ENCODE measurements at places on chromosomes 2 and 18. TPM values are rescaled to one million over a fixed set of nuclear protein-coding genes. Genes with fewer than 3 reads are reported as not detected.

Gene GALNT14
- total RNA-seq, result 9.7 TPM

Gene CYP20A1
- total RNA-seq, result 17.1 TPM

DNA sequence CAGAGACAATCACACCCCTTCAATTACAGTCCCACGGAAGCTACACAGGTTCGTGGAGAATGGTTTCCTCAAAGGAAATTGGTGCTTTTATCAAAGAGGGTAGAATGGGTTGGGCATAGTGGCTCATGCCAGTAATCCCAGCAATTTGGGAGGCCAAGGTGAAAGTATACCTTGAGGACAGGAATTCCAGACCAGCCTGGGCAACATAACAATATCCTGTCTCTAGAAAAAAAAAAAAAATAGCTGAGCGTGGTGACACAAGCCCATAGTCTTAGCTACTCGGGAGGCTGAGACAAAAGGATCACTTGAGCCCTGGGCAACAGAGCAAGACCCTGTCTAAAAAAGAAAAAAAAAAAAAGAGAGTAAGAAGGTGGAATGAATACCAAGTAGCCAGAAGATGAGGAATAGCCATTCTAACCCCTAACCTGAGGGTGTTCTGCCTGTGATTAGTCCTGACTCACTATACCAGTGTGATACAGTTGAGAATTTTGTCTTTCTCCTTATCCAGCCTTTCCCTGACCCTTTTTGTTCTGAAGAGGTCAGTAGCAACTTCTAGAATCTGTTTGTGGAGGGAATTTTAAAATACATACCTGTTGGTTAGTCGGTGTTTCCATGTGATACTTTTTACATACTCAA, 283.2 kb downstream of the MREG start:
- H3K4me1 ChIP-seq, result no peaks in the 10 kb centered on the region
- H3K27ac ChIP-seq, result no peak overlapping the region
- H3K36me3 ChIP-seq, result no peaks in the 10 kb centered on the region
- no peak overlapping the region for H3K4me3 ChIP-seq

- H3K27me3 ChIP-seq, result no peaks in the 10 kb centered on the region
- H3K4me1 ChIP-seq, result no peaks in the 10 kb centered on the region
- no peaks in the 10 kb centered on the region for H3K36me3 ChIP-seq
- no peak overlapping the region for H3K27ac ChIP-seq
- peak; percentile 29 for DNase-seq
Measured at GRCh38 chr2:210399440-210400041, 77.0 kb downstream of the LANCL1 start.

Gene SULT1C2
- not detected for total RNA-seq

Gene REG1B
- total RNA-seq, result not detected

DNA sequence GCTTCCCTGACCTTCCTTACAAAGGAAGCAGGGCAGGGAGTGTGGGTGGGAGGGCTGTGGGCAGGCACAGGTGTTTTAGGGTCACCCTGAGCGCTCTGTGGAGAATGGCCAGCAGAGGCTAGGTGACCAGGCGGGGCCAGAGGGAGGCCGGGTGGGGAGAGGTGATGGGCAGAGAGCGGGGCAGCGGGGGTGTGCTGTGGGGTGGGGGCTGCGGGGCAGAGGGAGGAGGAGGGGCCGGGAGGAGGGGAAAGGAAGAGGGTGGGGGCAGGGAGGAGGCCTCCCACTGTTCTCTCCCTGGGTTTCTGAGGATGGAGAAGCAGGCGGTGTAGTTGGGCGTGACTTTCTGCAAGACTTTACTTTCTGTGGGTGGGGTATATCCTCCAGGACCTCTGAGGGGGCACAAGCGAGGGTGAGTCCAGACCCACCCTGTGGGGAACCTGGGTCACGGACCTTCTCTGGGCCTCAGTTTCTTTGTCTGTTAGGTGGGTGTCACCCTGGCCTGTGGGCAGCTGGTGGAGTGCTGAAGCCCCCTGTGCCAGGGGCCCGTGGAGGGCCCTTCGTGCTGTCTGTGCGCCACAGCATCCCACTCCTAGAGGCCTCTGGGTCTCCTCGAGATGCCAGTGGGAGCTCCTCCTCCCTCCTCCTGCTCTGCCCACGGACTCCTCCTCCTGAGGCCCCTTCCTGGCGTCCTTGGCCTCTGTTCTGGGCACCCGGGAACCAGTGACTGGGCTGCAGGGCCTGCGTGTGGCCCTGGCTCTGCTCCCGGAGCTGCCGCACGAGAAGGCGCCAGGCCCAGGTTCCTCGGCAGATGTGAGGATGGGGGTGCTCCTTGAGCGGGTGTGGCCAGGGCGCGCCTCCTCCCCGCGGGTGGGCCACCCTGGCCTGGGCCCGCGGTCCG, 6.3 kb upstream of the NEU4 start:
- peak overlapping the region; percentile 98 for H3K27ac ChIP-seq
- no peaks in the 10 kb centered on the region for H3K36me3 ChIP-seq
- H3K4me3 ChIP-seq, result peak overlapping the region; percentile 56
- no peak for DNase-seq

GRCh38 chr18:59835605-59836379, 64.0 kb upstream of the PMAIP1 start:
- H3K27ac ChIP-seq, result no peak overlapping the region
- no peaks in the 10 kb centered on the region for H3K4me1 ChIP-seq
- no peaks in the 10 kb centered on the region for H3K27me3 ChIP-seq
- no peaks in the 10 kb centered on the region for H3K36me3 ChIP-seq
- no peak overlapping the region for H3K4me3 ChIP-seq

GRCh38 chr2:205827809-205828365, 145.6 kb downstream of the NRP2 start:
- H3K27ac ChIP-seq, result no peak overlapping the region
- no peak for DNase-seq

DNA sequence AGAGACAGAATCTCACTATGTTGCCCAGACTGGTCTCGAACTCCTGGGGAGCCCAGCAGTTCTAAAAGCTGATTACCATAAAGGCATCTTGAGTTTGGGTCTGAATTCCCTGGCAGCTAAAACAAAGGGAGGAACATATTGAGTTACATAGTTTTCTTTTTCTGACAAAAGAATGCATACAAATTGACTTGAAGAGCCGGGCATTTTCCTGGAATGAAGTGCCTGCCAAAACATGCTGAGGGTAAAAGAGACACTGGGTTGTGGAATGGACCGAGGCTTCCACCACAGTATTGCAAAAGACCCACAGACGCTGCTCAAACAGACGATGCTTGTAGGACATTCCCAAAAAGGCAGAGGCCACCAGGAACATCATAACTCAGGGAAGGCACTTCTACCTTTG, 35.1 kb upstream of the ROCK2 start:
- peaks cover 14% of the 10 kb centered on the region for H3K4me1 ChIP-seq
- no peaks in the 10 kb centered on the region for H3K27me3 ChIP-seq
- H3K36me3 ChIP-seq, result no peaks in the 10 kb centered on the region

- H3K27me3 ChIP-seq, result no peaks in the 10 kb centered on the region
- H3K27ac ChIP-seq, result no peak overlapping the region
- no peaks in the 10 kb centered on the region for H3K36me3 ChIP-seq
- no peak overlapping the region for H3K4me3 ChIP-seq
Measured at GRCh38 chr2:235976956-235977355, 191.2 kb downstream of the GBX2 start.

Gene HES6
- total RNA-seq, result 26.9 TPM

DNA sequence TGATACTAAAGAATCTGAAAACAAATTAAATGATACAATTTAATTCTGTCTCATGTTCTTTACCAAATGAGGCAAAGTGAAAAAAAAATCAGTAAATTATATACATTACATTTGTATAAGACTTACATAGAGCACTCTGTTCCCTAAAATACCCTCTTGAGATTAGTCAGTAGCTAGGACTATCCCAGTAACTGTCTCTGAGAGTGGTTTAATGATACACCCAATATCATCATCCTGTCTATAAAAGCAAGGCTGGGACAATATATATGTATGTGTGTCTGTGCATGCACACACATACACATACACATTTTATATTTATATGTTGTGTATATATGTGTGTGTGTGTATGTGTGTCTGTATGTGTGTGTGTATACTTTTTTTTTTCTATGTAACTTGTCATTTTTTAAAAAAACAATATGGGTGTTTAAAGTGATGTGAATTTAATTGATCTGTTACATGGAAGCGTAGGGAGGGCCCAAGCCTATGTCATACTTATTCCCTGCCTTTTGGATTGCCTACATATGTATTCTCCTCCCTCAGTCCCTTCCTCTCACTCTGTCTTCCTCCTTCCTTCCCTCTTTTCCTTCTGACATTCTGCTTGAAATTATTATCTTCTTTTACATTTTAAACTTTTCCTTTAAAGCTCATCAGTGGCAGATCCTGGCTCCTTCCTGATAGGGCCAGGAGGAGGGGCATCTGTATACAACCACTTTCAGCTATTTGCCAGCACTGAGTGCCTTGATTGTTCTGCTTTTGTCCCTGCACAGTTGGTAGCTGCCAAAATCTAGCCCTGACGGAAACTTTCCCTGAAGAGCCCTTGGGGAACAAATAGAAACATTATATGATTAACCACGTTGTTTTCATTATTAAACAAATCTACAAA, 6.8 kb downstream of the ASXL3 start:
- H3K4me1 ChIP-seq, result no peaks in the 10 kb centered on the region
- H3K36me3 ChIP-seq, result no peaks in the 10 kb centered on the region
- no peak overlapping the region for H3K4me3 ChIP-seq
- DNase-seq, result no peak

DNA sequence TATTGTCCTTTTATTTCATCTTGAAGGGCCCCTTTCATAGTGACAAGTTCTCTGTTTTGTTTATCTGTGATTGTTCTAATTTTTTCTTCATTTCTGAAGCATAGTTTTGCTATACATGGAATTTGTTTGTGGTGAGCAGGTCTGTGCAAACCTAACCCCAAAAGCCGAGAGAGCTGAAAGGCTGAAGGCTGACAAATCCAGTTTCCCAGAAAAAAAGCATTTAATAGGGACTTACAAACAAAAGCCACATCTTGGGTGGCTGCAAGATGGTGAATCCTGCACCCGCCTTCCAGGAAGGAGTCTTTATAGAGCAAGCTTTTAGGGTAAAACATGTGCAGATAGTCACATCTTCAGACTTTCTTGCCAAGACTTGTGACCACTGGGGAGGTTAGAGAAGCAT, 473.4 kb upstream of the TRIB2 start:
- no peaks in the 10 kb centered on the region for H3K4me1 ChIP-seq
- no peaks in the 10 kb centered on the region for H3K27me3 ChIP-seq
- no peak overlapping the region for H3K27ac ChIP-seq
- DNase-seq, result no peak
- H3K36me3 ChIP-seq, result no peaks in the 10 kb centered on the region
- H3K4me3 ChIP-seq, result no peak overlapping the region

GRCh38 chr2:172826522-172826921, 90.9 kb downstream of the RAPGEF4 start:
- H3K36me3 ChIP-seq, result no peaks in the 10 kb centered on the region
- no peak overlapping the region for H3K4me3 ChIP-seq
- no peak for DNase-seq
- no peaks in the 10 kb centered on the region for H3K4me1 ChIP-seq

- H3K27me3 ChIP-seq, result peaks cover 41% of the 10 kb centered on the region
- H3K4me3 ChIP-seq, result no peak overlapping the region
- H3K4me1 ChIP-seq, result no peaks in the 10 kb centered on the region
- H3K27ac ChIP-seq, result no peak overlapping the region
Measured at GRCh38 chr18:24725644-24726415, 265.4 kb downstream of the HRH4 start.

- H3K27me3 ChIP-seq, result no peaks in the 10 kb centered on the region
- peak overlapping the region; percentile 92 for H3K4me3 ChIP-seq
- peaks cover 6% of the 10 kb centered on the region for H3K36me3 ChIP-seq
- peak overlapping the region; percentile 92 for H3K27ac ChIP-seq
- DNase-seq, result peak; percentile 52
Measured at GRCh38 chr2:74457129-74457548, 1.1 kb upstream of the WBP1 start.

Gene CAPN14
- 0.13 TPM for total RNA-seq

DNA sequence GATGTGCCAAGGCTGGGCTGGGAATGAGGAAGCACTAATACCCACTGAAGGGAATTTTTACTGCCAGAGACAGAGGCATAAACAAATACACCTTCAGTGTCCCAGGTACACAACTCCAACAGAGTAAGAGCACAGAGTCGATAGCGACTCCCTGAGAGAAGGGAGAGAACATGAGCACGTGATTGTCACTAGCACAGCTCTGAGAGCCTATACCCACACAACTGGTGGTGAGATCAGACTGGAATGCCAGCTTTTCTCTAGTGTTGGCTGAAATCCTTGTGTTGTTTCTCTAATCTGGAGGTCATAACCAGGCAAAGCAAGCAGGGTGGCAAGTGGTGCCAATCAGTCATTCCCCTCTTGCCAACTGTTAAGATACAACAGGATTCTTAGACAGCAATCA, 377.2 kb downstream of the CNTNAP5 start:
- H3K36me3 ChIP-seq, result no peaks in the 10 kb centered on the region
- no peaks in the 10 kb centered on the region for H3K4me1 ChIP-seq
- DNase-seq, result no peak

DNA sequence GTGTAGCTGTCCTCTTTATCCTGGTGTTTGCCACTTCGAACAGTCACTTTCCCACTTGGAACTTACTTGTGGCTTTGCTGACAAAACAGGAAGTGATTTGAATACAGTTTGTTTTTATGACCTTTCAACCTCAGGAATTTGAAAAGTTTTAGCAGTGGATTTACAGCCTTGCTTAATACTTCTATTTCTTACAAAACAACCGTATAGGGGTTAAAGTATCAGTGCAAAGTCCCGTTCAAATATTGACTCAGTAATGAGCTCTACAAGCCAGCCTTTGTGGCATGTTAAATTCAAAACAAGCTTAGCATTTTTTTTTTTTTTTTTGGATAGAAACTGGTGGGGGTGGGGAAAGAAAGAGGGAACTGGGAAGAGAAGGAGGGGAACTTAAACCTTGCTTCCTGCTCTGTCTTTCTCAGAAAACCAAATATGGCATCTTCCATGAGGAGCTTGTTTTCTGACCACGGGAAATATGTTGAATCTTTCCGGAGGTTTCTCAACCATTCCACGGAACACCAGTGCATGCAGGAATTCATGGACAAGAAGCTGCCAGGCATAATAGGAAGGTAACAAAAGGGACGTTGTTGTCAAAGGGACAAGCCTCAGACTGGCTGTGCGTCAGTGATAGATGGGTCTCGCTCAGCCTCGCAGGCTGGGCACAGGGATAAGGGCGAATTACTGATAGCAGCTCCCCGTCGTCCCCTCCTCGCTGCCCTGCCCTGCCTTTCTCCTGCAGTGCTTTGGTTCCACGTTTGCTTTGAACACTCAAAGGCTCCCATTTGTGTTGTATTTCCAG, at the start of gene HNMT:
HNMT (plus strand) TSS at position 408 of the 793 bp plus-strand sequence; CDS start at position 427, 19 bp downstream.
- no peaks in the 10 kb centered on the region for H3K27me3 ChIP-seq
- peak; percentile 17 for DNase-seq
- H3K4me3 ChIP-seq, result no peak within 1 kb of the TSS
- peaks cover 11% of the 10 kb centered on the region for H3K4me1 ChIP-seq

DNA sequence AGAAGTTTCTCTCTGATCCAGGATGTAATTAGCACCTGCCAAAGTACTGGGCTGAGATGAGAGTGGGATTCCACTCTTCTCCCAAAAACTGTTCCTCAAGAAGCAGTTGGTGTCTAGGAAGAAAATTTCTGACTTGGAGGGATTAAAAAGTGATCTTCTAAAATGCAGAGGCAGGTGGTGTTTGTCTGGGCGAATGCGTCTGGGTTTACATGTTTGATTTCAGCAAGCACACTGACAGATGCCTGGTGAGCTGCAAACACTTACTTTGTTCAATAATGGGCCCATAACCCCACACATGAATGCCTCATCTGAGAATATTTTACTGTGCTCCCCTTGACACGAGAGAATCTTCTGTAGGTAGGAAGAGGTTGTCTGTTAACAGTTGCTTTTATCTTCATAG, 24.3 kb upstream of the KCNF1 start:
- H3K4me3 ChIP-seq, result no peak overlapping the region
- DNase-seq, result no peak
- no peak overlapping the region for H3K27ac ChIP-seq
- H3K36me3 ChIP-seq, result no peaks in the 10 kb centered on the region
- H3K27me3 ChIP-seq, result no peaks in the 10 kb centered on the region
- H3K4me1 ChIP-seq, result peaks cover 47% of the 10 kb centered on the region

Measured in A673 (cell line).